Muscle of back (tissue), 13 donors: ENCODE measurements at places on chromosomes 5 and 9. TPM values are rescaled to one million over a fixed set of nuclear protein-coding genes. Genes with fewer than 3 reads are reported as not detected.

CDKN2A gene
- polyA plus RNA-seq = not detected

RLN2 gene
- polyA plus RNA-seq = 1.8 TPM

TAF11L3 gene
- polyA plus RNA-seq = not detected

PRDM9 gene
- polyA plus RNA-seq = not detected

PPIC gene
- polyA plus RNA-seq = 30.8 TPM

CLIC3 gene
- polyA plus RNA-seq = 0.46 TPM

SPINK1 gene
- not detected for polyA plus RNA-seq

REEP2 gene
- polyA plus RNA-seq = 28.3 TPM

CCNJL gene
- polyA plus RNA-seq = 5.0 TPM

LEAP2 gene
- polyA plus RNA-seq = 3.7 TPM

FAM240B gene
- not detected for polyA plus RNA-seq

EDIL3 gene
- polyA plus RNA-seq = 22.4 TPM

FGD3 gene
- polyA plus RNA-seq = 3.1 TPM

WDR36 gene
- 19.5 TPM for polyA plus RNA-seq

GABBR2 gene
- polyA plus RNA-seq = 1.2 TPM

ZNF622 gene
- polyA plus RNA-seq = 19.7 TPM

PHYHD1 gene
- 34.4 TPM for polyA plus RNA-seq

CATSPER3 gene
- polyA plus RNA-seq = 0.42 TPM

LCN1 gene
- not detected for polyA plus RNA-seq

C9 gene
- polyA plus RNA-seq = 0.42 TPM

BNIP1 gene
- 10.9 TPM for polyA plus RNA-seq

ADGRD2 gene
- not detected for polyA plus RNA-seq

CER1 gene
- not detected for polyA plus RNA-seq

EXD3 gene
- 12.2 TPM for polyA plus RNA-seq

PCDHA7 gene
- polyA plus RNA-seq = 0.24 TPM

PCDH1 gene
- 21.4 TPM for polyA plus RNA-seq

SLC6A18 gene
- not detected for polyA plus RNA-seq

FRMPD1 gene
- 8.7 TPM for polyA plus RNA-seq

MAT2B gene
- polyA plus RNA-seq = 56.7 TPM

FABP6 gene
- 0.23 TPM for polyA plus RNA-seq

PCDHGC5 gene
- polyA plus RNA-seq = 0.37 TPM

NPDC1 gene
- 29.2 TPM for polyA plus RNA-seq

TRIM36 gene
- 3.2 TPM for polyA plus RNA-seq

PCDHGA4 gene
- 1.7 TPM for polyA plus RNA-seq

C5orf58 gene
- polyA plus RNA-seq = 0.67 TPM

TMEFF1 gene
- 0.83 TPM for polyA plus RNA-seq

CDC42SE2 gene
- polyA plus RNA-seq = 27.0 TPM

PSIP1 gene
- polyA plus RNA-seq = 77.4 TPM

FCHO2 gene
- 22.7 TPM for polyA plus RNA-seq

GPX8 gene
- polyA plus RNA-seq = 79.0 TPM

BARX1 gene
- 0.18 TPM for polyA plus RNA-seq

MCC gene
- polyA plus RNA-seq = 15.5 TPM

ARHGEF37 gene
- polyA plus RNA-seq = 6.1 TPM

CDH12 gene
- polyA plus RNA-seq = 1.1 TPM

DMRT3 gene
- not detected for polyA plus RNA-seq

PTGES2 gene
- polyA plus RNA-seq = 37.8 TPM

ERCC8 gene
- 16.3 TPM for polyA plus RNA-seq

OTP gene
- polyA plus RNA-seq = not detected

INSYN2B gene
- 0.05 TPM for polyA plus RNA-seq

GRM6 gene
- 0.54 TPM for polyA plus RNA-seq

MSMP gene
- polyA plus RNA-seq = not detected

ADGRV1 gene
- polyA plus RNA-seq = 1.4 TPM

WHRN gene
- 3.4 TPM for polyA plus RNA-seq

FRRS1L gene
- polyA plus RNA-seq = 4.8 TPM

OR1J1 gene
- polyA plus RNA-seq = not detected

UNC13B gene
- polyA plus RNA-seq = 16.2 TPM

PCDHGA3 gene
- polyA plus RNA-seq = 1.2 TPM

QRFP gene
- polyA plus RNA-seq = 0.46 TPM

GPR150 gene
- polyA plus RNA-seq = 0.13 TPM

PCDHGA12 gene
- 1.7 TPM for polyA plus RNA-seq
